ENCODE measurements at places on chromosomes 4 and X.

DNA sequence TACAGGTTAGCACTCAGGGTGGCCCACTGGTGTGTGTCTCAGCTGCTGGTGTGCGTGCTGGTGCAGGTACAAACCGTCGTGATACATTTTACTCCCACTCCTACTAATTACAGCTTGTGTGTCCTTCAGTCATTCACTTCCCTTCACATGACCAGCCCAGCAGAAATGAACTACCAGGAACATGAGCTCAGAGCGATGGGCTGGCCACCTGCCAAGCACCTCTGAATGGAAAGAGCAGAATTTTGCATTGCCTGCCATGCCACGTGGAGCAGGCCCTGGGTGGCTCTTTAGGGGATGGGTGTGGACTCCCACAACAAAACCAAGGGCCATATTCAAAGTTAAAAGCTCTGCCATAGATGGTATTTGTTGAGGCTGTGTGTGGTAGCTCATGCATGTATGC, 58.9 kb upstream of the PGM2 start:
- DNase-seq, result no peak

DNA sequence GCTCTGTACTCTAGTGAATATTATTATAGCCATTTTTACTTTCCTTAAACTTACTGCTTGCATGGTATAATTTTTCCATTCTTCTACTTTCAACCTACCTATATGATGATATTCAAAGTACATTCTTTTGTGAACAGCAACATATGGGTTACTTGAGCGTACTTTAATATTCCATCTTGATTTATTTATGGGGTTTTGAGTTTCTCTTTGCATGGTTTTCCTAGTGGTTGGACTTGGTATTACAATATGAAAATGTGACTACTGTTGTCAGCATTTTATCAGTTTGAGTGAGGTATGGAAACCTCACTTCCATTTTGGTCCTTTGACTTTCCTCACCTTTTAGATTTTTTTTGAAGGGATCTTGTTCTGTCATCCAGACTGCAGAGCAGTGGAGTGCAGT, 35.9 kb downstream of the ADGRG4 start:
- DNase-seq, result peak; percentile 1

DNA sequence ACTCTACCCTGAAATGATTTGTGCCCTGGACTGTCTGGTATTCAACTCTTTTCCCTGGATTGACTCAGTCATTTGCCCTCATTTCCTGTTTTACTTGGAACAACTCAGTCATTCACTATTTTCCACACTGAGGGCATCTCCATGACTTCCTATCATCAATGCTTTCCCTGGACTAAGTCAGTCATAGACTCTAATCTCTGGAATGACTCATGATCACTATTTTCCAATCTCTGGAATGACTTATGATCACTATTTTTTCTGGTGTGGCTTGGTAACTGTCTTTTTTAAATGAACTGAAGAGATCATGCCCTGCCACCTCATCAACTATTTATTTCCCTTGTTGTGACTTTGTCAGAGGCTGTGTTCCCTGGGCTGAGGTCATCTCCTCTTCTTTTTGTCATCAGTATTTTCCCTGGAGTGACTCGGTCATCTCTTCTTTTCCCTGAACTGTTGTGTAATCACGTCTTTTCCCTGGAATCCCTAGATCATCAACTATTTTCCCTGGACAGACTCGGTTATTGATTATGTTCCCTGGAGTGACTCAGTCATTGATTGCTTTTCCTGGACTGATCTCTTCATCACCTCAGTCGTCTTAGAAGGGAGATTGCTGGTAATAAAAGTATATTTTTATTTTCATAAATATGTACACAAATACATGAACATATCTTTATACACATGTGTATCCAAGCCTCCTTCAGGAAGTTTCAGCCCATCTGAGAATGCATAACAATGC, 327.1 kb upstream of the VCX start:
- no peak for DNase-seq

DNA sequence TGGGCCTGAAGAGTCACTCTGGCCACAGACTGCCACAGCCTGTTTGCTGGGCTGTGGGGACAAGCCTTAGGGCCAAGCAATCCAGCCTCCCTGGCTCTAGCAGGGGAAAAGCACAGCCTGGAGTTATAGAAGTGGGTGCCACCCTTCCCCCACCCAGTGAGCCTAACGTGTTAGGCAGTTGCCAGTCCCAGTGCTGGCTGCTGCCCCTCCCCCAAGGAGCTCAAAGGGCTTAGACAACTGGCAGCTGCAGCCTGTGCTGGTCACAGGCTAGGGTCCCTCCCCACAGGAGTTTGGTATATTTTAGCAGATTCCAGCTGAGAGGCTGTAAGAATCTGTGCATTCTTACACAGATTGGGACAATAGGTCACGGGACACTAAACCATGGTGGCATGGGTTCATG, 370.3 kb upstream of the FGF16 start:
- no peak for DNase-seq

- no peak for DNase-seq
Observed at GRCh38 chrX:72349190-72349589, 43.5 kb upstream of the CITED1 start.

DNA sequence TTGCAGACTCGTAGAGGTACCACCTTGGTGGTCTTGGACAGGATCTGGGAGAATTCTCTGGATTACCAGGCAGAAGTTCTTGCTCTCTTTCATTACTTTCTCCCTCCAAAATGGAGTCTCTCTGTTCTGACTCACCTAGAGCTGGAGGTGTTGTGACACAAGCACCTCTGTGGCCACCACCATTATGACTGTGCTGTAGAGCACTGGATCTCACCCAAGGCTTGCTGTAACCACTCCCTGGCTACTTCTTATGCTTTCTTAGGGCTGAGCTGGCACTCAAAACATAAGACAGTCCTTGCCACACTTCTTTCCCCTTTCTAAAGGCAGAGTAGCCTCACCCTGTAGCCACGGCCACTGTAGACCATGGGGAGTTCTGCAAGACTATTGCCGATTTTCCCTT, 296.6 kb upstream of the DIPK2B start:
- DNase-seq, result no peak

- DNase-seq, result no peak
Observed at GRCh38 chr4:54525602-54526001, 132.2 kb upstream of the KIT start.

- no peak for DNase-seq
Observed at GRCh38 chr4:97238956-97239666, 904.2 kb downstream of the STPG2 start.

- no peak for DNase-seq
Observed at GRCh38 chrX:13645464-13646153, 7.3 kb upstream of the TCEANC start.
